ENCODE measurements at places on chromosomes 3 and 15.

GRCh38 chr3:179967622-179968021 is 69.1 kb downstream of the PEX5L start:
- no peak for DNase-seq

- DNase-seq: no peak
Measured at GRCh38 chr15:65909831-65910230, 40.5 kb downstream of the RAB11A start.

GRCh38 chr15:67882487-67883233 is 42.8 kb upstream of the RNU6-1 start:
- DNase-seq: no peak

- DNase-seq: peak; percentile 57
Measured at GRCh38 chr3:65963787-65964677, 74.7 kb downstream of the MAGI1 start.

DNA sequence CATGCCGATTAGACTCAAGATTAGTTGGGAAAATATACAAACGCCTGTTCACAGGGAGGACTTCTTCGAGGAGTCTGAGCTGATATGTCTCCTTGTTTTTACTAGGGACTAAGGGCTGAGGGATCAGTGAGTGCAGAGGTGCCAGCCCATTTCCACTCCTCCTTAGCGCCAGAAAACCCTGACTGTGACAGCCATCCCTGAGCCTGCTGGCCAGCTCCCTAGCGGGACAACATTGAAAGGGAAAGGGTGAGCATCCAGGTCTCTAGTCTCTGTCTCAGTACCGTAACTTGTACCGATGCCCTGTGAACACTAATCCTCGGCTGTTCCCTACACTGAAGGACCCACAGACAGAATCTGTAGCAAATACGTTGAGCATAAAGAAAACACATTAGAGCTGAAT is 243.4 kb downstream of the WNT5A start:
- DNase-seq: no peak

DNA sequence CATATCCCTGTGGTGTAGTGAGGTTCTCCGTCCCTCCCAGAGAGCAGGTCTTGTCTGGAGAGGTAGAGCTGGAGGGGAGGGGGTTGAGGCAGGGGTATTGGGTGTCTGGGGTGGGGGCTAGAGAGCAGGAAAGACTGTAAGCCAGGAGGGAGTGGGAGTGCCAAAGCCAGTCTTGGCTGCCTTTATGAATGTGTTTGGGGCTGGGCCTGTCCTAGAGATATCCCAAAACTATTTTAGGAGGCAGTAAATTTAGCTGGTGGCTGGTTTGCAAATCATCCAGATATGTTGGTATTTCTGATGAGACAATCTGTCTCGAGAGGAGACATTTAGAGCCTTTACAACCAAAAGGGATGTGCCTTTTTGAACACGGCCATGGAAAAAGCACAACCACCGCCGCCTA is 166.6 kb downstream of the TLE3 start:
- DNase-seq: no peak

DNA sequence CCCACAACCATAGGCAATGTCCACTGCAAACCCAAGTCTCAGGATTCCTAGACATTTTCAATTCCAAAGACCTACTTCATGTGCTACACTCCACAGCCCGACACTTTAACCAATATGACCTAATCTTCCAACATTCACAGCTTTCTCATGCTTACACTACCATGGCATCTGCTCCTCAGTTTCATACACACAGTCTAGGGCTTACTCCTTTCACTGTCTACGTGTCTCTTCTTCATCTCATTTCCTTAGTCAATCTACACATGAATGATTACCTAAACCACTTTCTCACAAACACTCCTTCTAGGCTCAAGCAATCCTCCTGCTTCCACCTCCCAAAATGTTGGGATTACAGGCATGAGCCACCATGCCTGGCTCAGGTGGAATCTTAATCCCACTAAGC is 106.3 kb downstream of the STAG1 start:
- DNase-seq: no peak

- no peak for DNase-seq
Measured at GRCh38 chr15:95470997-95471689, 859.4 kb upstream of the NR2F2 start.

DNA sequence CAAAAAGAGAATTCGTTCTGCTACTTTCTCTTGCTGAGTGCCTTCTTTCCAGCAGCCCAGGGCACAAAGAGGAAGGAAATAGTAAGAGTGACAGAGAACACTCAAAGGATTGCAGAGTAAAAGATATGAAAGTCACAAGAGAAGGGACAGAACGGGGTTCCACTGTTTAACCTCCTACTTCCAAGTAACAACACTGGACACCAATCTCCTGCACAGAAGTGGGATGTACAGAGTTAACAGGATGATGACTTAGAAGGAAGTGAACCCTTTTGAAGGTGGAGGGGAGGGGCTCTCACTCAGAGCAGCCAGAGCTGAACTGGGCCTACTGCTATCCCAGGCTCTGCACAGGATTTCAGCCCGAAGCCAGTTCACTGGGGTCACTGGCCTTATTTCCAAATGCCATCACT is 130.1 kb upstream of the PRICKLE2 start:
- no peak for DNase-seq

DNA sequence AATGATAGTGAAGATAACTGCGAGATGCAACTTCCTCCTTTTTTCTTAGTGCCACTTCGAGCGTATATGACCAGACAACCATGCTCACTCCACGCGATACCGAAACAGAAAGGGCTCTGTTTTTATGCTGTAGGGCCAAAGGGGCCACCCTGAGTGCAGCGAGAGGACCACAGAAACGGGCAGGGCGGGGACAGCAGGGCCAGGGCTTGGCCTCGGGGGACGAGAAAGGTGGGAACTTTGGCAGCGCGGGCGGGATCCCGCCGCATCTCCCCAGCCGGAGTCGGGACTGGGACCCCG is 483 bp downstream of the VPS13C start:
- no peak for DNase-seq

- no peak for DNase-seq
Measured at GRCh38 chr15:88539441-88539840, 7.0 kb downstream of the DET1 start.

GRCh38 chr3:36904641-36905040 is 40.2 kb downstream of the TRANK1 start:
- no peak for DNase-seq

GRCh38 chr15:80870893-80871292 is 91.7 kb downstream of the CEMIP start:
- peak; percentile 24 for DNase-seq

GRCh38 chr3:159852266-159852665 is 136.4 kb upstream of the IL12A start:
- no peak for DNase-seq

GRCh38 chr3:124576565-124577493 is 153.4 kb upstream of the UMPS start:
- no peak for DNase-seq

DNA sequence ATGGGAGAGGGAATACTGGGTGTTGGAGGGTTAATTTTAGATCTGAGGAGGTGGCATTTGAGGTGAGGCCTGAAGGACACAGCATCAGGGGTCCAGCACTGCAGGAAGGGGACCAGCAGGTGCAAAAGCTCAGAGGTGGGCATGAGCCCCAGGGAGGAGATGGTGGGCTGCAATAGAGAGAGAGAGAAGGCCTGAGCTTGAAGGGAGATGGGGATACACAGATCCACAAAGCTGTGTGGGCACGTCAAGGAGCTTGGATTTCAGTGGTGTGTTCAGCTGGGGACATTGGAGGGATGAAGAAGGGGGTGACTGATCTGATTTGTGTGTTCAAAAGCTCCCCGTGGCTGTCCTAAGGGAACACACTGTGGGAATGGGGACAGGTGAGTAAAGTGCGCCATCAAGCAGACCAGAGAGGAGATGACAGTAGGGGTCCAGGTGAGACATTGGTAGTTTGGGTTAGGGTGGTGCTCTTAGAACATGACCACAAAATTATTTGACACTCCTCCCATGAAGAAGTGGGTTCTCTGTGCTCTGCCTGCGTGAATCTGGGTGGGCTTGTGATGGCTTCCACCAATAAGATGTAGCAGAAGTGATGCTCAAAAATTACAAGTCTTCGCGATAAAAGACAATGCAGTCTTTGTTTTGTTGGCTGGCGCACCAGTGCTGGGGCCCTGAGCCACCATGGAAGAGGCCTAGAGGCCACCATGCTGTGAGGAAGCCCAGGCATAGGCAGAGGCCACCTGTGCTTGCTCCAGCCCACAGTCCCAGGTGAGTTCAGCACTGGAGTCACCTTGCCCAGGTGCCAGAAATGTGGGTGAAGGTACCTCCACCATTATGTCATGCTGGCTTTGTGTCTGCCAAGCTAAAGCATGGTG is 1.9 kb upstream of the WNT7A start:
- DNase-seq: no peak

- no peak for DNase-seq
Measured at GRCh38 chr3:173913397-173913796, 515.9 kb downstream of the NLGN1 start.

GRCh38 chr15:59104912-59105732 is at the start of gene CCNB2:
CCNB2 (plus strand) TSS chr15:59105146; CDS start chr15:59105269, 123 bp downstream.
- DNase-seq: peak; percentile 91

Measured in HFF-Myc (cell line).